ENCODE measurements at places on chromosomes 4 and X.
A peak's percentile ranks its signal among the peaks of the same experiment; 100 is the strongest.

GRCh38 chrX:154382483-154383069 is 3.5 kb downstream of the EMD start:
- DNase-seq, result no peak

DNA sequence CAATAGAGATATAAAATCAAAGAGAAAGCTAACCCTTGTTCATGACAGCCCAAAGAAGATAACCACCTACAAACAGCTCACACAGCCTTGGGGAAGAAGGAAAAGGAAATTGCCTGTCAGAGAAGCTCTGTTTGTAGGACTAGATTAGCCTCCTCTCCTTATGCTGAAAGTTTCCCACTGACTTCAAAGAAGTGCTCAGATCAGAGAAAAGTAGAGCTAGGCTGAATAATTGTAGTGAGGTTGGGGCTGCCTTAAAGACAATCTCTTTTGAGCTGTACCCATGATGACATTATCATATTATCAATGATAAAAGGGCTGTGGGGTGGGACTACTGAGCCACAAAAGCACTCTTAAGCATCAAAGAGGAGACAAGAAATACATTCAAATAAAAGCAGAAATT is 223.0 kb upstream of the GALNT7 start:
- no peak for DNase-seq

GRCh38 chr4:82666970-82667665 is 105.3 kb upstream of the TMEM150C start:
- DNase-seq, result no peak

- peak; percentile 78 for DNase-seq
These were observed 13.4 kb upstream of the STK32B start for GRCh38 chr4:5037553-5038551.

DNA sequence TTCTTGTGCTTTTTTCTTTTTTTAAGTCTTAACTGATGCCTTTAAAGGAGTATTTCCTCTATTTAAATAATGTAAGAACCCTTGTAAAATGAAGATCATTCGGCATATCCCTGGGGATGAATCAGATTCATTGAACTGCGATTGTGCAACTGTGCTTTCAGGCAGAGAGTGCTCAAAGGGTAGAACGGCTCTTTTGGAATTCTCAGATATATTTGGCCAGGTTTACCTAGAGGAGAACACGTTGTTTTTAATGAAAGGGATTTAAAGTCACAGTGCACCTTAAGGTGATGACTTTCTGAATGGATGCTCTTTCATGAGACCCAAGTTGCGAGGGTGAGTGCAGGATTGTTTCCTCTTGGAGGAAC is 51.6 kb upstream of the ELOVL6 start:
- DNase-seq, result no peak

GRCh38 chr4:82645936-82646565 is 84.3 kb upstream of the TMEM150C start:
- no peak for DNase-seq

GRCh38 chrX:3680459-3680858 is 33.0 kb downstream of the PRKX start:
- no peak for DNase-seq

DNA sequence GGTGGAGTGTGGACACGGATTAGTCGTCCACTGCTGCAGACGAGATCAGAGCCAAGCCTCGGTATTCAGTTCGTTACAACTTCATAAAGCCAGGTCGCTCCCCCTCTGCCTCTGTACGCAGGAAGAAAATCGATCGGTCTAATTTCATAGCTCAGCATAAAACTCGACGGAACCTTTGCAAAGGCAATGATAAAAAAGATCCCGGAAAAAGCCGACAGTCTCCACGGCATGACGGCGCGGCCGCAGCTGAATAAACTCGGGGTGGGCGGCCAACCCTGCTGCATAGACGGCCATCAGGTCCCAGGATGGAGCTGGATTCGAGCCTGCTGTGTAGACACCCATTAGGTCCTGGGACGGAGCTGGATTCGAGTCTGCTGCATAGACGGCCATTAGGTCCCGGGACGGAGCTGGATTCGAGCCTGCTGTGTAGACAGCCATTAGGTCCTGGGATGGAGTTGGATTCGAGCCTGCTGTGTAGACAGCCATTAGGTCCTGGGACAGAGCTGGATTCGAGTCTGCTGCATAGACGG is 113.8 kb upstream of the PPP2R3B start:
- DNase-seq, result no peak

- DNase-seq, result no peak
These were observed 27.6 kb upstream of the TMEM184C start for GRCh38 chr4:147589586-147589985.

- DNase-seq, result no peak
These were observed 74.2 kb upstream of the HPGD start for GRCh38 chr4:174596513-174596912.

DNA sequence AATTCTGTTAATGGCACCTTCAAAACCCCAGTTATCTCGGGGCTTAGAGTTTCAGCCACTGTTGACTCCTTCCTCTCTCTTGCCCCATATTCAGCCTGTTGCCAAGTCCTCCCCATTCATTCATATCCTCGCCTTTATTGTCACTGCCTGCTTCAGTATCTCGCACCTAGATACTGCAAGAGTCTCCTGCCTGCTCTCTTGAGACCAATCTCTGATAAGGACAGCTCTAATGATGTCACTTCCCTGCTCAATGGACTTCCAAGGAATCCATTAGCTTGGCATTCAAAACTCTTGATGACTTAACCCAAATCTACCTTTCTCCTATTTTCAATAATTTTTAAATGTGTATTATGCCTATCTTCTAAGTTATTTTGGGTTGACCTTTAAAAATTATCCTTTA is 1.1 kb upstream of the UBE2A start:
- no peak for DNase-seq

DNA sequence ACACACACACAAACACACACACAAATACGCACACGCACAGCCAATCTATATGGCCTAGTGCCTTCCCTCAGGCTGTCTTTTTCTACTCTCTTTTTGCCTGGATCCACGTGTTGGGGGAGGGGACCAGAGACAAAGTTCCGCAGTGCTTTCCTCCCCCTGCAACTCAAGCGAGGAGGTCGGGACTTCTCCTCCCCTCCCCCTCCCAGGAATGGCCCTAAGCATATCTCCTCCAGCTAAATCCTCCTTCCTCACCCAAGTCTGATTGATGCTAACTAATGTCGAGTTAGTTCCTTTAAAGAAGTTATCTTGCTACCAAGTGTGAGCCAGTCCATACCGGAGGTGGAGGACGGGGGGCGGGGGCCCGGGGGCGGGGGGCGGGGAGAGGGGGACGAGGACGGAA is 141.2 kb upstream of the ZIC3 start:
- no peak for DNase-seq

DNA sequence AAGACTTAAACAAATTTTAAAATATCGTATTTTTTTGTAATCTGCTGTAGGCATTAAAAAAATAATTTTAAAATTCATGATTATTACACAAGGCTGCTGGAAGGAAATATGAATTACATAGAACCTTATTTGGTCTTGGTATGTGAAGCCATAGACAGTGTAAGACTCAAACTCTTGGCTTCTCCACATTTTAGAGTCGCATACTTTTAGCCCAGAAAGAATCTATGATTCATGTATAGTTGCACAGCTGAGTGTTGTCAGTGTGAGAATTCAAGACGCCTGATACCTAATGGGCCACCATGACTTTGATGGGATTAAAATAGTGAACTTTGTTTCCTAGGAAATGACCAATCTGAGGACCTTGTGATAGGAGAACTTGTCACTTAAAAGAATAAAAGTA is 1.4 kb downstream of the INTU start:
- no peak for DNase-seq

DNA sequence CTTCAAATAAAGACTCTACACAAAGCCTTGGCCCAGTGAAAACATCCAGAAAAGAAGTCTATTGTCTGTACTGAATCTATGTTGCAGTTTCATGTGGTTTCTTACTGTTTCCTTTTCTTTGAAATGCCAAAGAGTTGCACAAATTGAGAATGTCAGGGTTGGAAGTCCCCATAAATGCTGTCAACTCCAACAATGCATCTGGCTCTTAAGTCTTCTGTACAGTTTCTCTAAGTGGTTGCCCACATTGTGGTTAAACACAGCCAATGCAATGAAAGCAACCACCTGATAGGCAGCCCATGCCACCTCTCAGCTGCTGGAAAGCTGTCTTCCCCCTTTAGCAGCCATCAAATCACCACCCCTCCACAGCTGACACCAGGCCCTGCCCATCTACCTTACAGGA is 67.2 kb upstream of the C1GALT1C1 start:
- DNase-seq, result no peak

DNA sequence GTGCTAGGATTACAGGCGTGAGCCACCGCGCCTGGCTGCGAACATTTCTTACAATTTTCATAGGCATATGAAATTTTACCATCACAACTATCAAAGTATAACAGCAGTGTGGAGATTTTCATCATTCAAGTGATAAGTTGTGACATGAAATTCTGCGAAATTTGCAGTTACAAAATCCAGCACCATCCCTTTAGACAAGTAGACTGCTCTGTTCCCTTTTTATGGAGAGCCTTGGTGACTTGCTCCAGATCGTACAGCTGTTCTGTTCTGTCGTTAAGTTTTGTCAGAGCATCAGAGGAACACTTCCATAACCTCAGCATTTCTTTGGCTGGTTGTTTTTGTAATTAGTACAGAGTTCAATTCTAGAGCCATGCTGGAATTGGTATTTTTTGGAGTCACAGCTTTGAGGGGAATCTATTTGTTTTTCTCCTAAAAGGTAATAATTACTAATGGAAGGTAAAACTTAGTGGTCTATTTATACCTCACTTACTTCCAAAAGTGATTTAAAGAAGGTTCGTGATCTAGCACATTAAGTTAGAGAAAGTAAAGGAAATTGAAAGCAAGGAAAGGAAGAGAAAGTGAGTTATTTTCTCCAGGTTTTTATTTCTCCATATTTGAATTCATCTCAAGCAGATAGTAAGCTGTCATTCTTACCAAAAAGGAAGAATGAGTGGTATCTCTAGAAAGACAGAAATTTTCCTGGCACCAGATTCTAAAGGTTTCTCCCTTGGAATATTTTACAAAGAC is 22.1 kb downstream of the ZRSR2 start:
- DNase-seq, result no peak

All from lung microvascular endothelial cell (primary cell).